ENCODE measurements at places on chromosomes 5 and 9.

GRCh38 chr5:86909418-86910295 lies 291.9 kb downstream of the COX7C start:
- DNase-seq, result no peak

DNA sequence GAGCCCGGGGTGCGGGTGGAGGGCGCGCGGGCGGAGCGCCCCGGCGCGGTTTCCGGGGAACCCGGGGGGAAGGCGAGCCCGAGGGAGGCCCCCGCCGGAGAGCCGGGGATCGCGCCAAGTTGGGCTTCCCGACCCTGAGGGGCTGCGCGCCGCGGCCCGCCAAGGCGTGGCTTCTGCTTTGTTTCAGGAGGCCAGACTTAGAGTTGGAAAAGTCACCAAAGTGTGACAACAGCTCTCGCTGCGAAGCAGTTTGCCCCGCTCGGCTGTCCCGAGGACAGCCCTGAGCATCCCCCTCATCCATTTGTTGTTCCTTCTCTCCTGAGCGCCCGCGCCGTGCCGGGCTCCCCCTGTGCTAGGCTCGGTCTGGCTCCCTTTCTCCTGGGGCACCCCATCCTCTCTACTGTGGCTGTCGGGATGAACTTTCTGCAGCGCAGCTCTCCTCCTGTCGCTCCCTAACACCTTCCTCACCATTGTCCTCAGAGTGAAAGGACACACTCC lies 410 bp downstream of the GLIPR2 start:
- DNase-seq, result no peak

DNA sequence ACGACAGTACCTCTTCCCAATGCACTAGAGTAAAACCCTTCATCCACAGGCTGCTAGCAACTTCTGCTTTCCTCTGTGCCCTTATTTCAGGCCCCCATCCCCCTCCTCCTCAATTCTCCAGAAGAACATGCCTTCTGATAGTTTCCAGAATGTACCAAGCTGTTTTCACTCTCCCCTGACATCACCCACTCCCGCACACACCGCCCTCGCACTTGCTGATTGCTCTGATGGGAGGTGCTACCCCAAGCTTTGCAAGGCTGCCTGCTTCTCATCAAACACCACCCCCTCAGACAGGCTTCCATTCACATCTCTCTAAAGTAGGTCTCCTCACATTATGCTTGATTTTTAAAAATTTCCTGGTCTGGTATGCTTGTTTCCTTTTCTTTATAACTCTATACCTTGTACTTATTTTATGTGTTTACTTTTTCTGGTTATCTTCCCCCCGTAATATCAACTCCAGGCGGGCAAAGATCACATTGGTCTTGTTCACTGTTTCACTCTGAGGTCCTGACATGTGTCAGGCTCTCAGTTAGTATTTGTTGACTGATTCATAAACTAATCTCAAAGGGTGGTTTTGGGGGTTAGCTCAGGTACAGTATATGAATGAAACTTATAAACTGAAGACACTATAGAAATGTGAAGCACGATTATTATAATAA lies 91.0 kb upstream of the C9orf72 start:
- no peak for DNase-seq

GRCh38 chr5:142375944-142376411 lies 51.2 kb upstream of the SPRY4 start:
- no peak for DNase-seq

GRCh38 chr5:28779161-28779754 lies 1740.9 kb upstream of the CDH9 start:
- peak; percentile 8 for DNase-seq

DNA sequence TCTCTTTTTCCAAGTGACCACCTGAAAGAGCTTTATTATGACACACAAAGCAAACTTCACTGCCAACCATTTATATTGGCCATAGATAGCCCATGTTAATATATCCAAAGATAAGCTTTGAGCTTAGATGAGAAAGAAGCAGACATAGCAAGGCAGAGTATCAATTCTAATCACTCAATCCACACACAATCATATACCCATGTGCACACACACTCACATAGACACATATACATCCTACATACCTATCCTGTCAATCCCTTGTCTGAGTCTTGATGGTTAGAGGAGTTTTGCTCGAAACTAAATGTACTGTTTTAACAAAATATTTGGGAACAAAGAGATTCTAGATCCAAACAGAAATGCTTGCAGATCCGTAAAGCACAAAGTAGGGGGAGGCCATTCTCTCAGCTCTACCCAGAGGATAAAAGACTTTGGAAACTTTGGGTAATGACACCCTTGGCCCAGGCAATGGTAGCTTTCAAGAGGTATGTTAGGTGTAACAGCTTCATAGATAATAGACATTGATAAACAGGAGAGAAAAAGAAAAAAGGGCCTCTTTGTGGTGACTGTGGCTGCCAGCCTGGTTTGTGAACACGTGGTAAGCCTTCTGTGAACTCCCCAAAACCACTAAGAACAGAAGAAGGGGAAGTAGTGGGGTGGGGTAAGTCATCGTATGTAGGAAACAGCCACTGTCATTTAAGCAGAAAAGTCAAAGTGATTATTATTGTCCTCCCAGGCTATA lies 121.6 kb downstream of the TLR4 start:
- no peak for DNase-seq

DNA sequence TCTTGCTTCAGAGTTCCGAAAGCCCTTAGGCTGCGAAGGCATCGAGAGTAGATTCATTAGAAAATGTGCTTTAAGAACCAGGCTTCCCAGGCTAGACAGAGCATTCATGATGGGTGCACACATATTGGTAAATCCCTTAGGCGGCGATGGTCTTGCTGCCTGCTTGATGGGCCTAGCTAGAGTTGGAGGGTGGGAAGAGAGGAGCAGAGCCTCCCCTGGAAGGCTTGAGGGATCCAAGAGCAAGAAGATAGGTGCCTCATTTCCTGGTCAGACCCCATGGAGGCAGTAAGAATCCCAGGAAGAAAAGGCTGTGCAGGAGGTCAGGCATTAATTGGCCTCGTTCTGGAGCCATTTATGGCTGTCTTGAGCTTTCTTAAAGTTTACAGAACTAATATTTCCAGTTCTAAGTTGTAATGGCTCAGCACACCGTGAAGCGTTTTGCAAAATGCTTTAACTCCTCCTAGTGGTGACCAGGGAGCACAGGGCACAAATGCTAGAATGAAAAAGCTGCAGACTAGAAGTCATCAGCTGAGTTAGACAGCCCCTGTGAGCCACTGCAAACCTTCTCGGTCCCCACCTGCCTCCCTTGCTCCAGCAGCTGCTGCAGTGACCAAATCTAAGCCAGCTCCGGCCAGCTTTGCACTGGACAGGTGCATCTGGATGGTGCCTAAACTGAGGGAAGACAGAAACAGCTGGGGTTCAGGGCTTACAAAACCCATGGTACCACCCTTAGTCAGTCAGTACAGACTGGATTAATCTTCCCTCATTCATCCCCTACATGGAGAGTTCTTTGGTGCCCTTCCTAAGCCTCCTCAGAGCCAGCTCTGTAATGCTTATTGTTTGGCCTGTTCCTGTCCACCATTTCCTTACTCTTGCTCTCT lies 14.7 kb downstream of the SLC45A2 start:
- DNase-seq, result no peak

DNA sequence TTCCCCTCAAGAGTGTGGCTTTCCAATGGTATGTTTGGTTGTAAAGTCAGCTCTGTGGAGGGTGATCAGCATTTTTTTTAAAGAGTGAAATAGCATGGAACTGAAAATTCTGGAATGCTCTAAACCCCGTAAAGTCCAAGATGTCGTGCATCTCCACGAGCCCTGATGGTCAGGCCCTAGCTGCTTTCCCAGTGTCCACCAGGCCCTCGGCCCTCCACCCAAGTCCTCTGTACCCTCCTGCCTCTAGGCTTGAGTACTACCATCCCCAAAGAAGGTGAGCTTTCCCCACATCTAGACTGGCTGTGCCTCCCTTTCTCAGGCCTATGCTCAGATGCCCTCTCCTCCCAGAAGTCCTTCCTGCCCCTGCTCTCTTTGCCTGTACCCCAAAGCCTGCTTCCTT lies 280.3 kb downstream of the GADD45G start:
- DNase-seq, result no peak

DNA sequence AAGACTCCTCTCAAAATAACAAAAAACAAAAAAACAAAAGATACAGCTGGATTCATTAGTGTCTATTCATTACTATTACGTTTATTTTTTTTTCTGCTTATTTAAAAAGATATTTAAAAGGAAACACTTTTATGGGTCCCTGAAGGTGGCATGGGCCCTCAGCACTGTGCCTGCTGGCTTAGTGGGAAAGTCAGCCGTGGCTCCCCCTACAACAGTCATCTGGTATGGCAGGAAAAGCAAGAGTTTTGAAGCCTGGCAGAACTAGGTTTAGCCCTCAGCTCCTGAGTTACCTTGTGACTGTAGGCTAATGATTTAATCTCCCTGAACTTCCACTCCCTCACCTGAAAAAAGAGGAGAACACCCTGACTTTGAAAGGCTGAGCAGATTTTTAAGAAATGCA lies 135.6 kb downstream of the GOLPH3 start:
- no peak for DNase-seq

- peak; percentile 75 for DNase-seq
Measured at GRCh38 chr5:125325488-125326149, 579.2 kb upstream of the ZNF608 start.
